ENCODE measurements at places on chromosomes 4 and X. TPM values are rescaled to one million over a fixed set of nuclear protein-coding genes. Genes with fewer than 3 reads are reported as not detected.

DNA sequence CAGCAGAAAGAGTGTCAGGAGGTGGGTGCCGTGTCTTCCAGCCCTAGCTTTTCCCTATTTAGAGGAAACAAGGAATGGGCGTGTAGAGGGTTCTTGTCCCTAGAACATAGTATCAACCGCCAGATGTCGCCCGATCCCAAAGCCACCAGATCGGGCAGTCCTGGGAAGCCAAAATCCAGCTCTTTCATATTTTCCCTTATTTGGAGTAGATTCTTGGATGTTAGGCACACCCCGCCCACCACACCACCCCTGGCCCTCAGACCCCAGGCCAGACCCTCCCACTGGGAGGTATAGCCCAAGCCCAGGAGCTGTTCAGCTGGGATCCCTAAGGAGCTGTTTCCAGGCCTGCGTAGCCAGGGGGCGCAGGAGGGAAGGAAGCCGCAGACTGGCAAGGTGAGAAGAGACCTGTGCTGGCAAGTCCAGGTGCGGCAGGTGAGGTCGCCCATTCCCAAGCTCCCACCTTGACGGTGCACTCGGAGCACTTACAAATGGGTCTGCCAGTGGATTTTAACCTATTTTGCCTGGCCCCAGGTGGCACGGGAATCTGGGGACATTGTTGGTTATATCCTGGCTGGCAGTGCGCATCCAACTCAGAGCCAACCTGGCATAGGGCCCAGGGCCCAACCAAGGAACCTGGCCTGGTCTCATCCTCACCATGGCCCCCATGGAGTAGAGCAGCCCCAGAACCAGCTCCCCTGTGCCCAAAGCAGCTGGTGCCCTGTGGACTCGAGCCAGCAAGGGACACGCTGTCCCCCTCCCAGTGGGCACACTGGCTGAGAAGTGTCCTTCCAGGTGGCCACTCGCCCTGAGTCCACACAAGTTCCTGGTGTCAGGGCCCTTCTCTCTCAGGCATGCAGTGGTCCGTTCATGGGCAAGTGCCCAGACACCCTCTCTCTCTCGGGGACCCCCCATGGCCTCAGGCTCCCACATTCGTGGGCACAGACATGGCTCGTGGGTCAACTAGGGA, 811 bp downstream of the FLNA start:
- DNase-seq, result peak; percentile 87

GRCh38 chr4:73998040-73999011, at the start of gene CXCL5:
Gene CXCL5 (minus strand): TSS chr4:73998677. CDS start chr4:73998581, 96 bp downstream.
- DNase-seq, result no peak

DNA sequence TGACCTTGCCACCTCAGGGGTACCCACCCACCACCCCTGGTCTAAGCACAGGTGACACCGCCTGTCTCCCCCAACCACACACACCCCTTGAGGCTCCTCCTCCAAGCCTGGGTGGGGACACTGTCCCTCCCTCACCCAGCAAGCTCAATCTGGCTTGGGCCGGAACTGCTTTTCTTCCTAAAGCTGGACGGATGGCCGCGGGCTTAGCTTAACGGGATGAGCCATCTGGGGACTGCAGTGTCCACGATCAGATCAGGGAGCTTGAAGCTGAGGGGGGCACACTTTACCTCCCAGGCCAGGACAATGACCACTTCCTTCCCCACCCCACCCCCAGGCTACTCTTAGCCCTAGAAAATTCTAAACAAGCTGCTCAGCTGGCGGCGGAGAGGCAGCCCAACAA, 1.0 kb upstream of the SLC6A8 start:
- no peak for DNase-seq

- DNase-seq, result no peak
These were observed 51.7 kb downstream of the PIR start for GRCh38 chrX:15441464-15441863.

GRCh38 chr4:8599657-8600056, 7.1 kb downstream of the CPZ start:
- peak; percentile 86 for DNase-seq

DNA sequence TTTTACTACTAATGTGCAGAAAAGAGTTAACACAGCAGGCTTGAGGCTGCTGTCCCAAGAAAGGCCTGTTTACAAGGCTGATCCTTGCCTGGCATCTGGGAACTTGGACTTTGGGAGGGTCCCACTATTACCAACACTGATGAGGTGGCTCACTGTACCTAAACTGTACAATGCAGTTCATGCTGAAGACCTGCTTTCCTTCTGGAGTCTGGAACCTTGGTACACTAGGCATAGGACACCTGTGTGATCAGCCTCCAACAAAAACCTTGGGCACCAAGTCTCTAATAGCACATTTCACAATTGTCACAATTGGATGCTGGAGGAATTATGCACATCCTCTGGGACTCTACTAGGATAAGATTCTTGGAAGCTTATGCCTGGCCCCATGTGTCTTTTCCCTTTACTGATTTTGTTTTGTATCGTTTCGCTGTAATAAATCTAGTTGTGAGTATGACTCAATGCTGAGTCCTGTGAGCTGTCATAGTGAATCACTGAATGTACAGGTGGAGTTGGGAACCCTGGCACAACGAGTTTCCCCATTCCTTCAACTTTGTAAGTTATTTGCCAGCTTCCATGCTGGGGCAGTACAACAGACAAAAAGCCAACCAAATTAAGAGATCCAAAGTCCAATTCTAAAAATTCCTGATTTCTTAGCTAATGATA, 45.9 kb downstream of the TEC start:
- peak; percentile 83 for DNase-seq

DNA sequence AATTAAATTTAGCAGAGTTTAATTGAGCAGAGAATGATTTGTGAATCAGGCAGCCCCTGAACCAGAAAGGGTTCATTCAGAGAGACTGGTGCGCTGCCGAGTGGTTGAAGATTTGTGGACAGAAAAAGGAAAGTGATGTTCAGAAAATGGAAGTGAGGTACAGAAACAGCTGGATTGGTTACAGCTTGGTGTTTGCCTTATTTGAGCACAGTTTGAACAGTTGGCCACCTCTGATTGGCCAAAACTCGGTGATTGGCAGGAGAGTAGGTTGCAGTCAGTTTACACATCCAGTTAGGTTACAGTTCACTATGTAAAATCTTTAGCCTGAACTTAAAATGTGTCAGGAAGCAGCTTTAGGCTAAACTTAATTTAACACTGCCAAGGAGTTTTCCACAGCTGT, 14.9 kb downstream of the MID1IP1 start:
- DNase-seq, result no peak

- DNase-seq, result no peak
These were observed 53.6 kb downstream of the LAS1L start for GRCh38 chrX:65480960-65481359.

Gene C4orf17
- not detected for total RNA-seq

DNA sequence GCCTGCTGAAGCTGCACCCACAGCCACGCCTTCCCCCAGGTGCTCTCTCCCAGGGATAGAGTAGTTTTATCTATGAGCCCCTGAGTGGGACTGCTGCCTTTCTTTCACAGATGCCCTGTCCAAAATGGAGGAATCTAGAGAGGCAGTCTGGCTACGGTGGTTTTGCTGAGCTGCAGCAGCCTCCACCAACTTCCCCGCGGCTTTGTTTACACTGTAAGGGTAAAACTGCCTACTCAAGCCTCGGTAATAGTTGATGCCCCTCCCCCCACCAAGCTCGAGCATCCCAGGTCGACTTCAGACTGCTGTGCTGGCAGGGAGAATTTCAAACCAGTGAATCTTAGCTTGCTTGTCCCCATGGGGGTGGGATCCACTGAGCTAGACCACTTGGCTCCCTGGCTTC, 84.5 kb downstream of the PRKG2 start:
- DNase-seq, result no peak

Gene ZNF711
- 0.13 TPM for total RNA-seq

DNA sequence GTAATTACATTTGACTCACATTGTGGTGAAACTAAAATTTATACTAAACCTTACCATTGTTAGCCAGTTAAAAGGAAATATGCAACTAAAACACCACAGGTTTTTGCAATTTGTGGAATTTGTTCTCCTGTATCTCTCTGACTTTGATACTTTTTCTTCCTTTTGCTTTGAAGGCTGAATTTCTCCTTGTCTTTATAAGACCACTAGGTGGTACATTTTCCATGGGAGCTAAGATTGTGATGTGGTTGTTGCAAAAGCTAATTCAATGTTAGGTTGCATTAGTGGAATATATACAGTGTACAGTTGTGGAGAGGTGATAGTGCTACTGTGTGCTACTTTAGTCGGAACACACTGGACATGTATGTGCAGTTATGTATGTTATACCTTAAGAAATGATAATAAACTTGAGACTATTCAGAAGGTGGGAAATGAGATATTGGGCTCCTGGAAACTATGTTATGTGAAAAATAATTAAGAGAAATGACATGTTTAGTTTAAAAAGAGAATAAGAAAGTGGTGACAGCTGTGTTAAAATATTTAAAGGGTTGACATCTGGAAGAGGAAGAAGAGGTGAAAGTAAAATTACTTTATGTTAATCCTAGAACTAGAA, 70.3 kb downstream of the ARL9 start:
- DNase-seq, result peak; percentile 40

GRCh38 chrX:154804261-154804956, 876 bp downstream of the MPP1 start:
- DNase-seq, result no peak

DNA sequence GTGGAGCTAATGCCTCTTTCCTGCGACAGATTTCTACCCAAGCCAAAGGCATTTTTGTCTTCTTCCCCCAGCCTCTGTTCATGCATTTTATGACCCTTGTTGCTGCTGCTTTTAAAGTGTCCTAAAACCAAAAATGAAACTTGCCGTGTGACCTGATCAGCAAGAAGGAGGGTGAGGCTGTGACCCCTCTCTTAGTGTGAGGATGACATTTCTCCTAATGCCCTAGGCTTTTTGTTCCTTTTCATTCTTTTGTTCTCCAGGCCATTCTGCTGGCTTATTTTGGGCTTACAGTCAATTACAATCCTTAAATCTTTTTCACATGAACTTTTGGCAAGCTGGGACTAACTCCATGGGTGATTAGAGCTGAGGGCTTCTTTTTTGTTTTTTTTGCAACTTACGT, 34.4 kb downstream of the PTTG2 start:
- no peak for DNase-seq

DNA sequence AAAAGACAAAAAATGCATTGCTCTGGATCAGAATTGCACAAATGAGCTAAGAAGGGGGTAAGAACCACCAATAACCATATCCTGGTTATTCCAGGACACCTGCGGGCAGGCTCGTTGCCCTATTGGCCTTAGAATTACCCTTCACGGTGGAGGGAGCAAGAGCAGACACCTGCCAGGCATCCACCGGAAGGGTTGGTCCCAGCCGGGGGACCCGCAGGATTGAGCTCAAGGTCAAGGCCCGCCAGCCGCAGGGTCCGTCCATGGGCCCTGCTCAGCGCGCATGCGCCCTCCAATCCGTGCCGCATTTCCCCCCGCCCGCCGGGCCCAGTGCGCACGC, 575 bp downstream of the SLC25A6 start:
- DNase-seq, result no peak

GRCh38 chr4:115165503-115165902, 52.1 kb upstream of the NDST4 start:
- peak; percentile 15 for DNase-seq

Gene SSX4
- 0.27 TPM for total RNA-seq

DNA sequence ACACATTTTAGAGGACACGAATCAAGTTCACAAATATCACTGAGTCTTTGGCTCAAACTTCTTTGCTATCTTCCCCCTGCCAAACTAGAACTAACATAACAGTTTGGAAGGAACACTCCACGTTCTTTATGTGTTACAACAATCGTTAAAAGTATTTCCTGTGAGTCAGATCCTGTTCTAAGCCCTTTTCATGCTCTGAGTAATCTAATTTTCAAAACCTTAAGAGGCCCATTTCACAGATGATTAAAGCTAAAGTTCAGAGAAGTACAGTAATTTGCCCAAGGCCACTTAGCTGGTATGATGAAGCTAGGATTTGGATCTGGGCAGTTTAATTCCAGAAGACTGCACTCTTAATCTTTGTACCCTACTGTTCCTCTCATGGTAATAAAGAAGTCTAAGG, 854.4 kb upstream of the INTU start:
- DNase-seq, result peak; percentile 65

GRCh38 chrX:154541896-154542722, 4.5 kb downstream of the G6PD start:
- DNase-seq, result peak; percentile 91

DNA sequence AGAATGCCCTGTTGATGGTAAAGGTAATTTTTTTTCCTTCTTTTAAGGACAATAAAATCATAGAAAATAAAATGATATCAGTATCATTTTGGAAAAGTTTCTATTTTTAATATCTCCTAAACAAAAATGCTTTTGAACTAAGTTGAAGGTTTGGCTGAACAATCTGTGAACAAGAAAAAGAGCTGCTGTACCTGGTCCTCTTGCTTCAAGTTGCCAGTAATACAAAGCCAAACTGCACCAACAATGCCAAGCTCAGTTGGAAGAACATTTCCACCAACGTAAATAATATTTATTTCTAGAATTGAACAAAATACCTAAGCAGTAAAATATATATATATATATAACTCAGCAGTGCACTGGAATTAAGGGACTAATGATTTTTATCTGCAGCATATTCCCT, 132.8 kb downstream of the CAMK2D start:
- DNase-seq, result no peak

- DNase-seq, result no peak
These were observed 1008.8 kb downstream of the STPG2 start for GRCh38 chr4:97134456-97134855.

DNA sequence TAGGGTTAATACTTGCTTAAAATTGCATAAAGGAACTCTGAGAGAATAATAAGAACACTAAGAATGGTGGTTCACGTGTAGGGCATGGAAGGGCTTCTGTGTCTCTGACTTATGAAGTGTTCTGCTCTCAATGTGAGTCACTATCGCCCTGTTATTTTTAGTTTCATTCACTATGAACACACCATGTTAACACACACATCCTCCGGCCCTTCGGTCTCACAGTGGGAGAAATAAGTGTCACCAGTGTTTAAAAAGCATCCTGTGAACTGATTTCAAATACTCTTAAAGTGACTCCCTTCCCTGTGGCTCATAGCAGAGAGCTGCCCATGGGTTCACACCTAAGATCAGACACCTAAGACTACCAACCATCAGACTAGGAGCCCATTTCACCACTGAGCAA, 33.8 kb upstream of the FGFBP2 start:
- DNase-seq, result peak; percentile 28

GRCh38 chrX:107776649-107777535, 641 bp upstream of the NCBP2L start:
- DNase-seq, result peak; percentile 75

DNA sequence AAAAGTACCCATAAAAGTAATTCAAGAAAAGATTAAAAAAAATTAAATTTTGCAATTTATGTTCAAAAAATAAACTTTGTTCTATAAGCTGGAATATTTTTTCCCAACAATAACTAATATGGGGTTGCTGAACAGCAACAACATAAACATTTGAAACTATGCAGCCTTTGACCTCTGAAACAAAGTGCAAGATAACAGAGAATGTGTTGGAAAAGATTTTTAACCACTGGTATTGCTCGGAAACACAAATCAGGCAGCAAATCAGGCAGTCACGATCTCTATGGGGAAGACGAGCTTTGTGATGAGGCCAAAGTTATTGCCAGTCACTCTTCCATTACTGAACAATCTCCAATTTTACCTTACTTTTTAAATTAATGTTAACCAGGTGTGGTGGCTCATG, 332.1 kb downstream of the PABPC4L start:
- no peak for DNase-seq
